ENCODE measurements at places on chromosomes 12 and 14. TPM values are rescaled to one million over a fixed set of nuclear protein-coding genes. Genes with fewer than 3 reads are reported as not detected.

The AMN gene
- 0.86 TPM for total RNA-seq

The TSPAN19 gene
- total RNA-seq, result not detected

The PTPRR gene
- not detected for total RNA-seq

The EID3 gene
- total RNA-seq, result 2.8 TPM

The TAS2R8 gene
- 0.50 TPM for total RNA-seq

The FAM186B gene
- 0.30 TPM for total RNA-seq

The PTHLH gene
- 0.44 TPM for total RNA-seq

The PIP4P1 gene
- 34.9 TPM for total RNA-seq

- DNase-seq, result no peak
Measured at GRCh38 chr14:105080161-105080560, 14.9 kb upstream of the GPR132 start.

DNA sequence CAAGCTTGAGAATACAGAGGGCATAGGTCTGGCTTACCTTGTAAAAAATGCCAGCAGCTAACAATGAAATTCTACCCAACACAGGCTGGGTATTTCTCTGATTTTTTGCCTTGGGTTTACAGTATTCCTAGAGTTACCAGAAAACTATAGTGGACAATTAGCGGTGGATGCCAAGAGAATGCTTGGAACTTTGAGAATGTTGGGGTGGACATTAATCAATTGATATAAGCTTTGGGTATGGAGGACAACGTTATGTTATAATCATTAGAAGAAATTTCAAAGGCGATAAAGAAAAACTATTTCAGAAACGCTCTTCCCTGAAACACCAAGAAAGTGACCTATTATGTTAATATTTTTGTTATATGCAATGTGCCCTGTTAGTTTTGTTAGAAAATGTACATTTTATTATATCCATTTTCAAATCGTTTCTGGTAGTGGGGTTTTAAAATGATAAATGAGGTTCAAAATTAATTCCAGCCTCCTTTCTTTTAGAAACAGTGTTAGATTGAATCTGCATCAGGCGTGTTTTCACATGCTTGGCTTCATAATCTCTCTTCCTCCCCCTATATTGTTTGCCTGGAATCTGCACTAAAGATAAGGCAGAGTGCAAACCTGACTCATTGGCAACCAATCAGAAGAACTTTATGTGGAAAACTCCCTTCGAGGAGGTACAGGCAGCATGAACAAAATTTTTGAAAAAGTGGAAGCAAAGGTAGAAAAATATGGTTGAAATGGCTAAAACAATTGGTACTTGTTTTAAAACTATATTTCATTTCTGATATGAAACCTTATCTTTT, 1.4 kb upstream of the PTPRQ start:
- no peak for DNase-seq

GRCh38 chr14:85186082-85186481, 343.9 kb upstream of the FLRT2 start:
- DNase-seq, result no peak

GRCh38 chr12:128365032-128365431, 98.1 kb downstream of the TMEM132C start:
- DNase-seq, result no peak

- no peak for DNase-seq
Measured at GRCh38 chr12:132542661-132543060, 52.7 kb downstream of the FBRSL1 start.

GRCh38 chr14:64503434-64504309, at the start of gene ZBTB25:
ZBTB25 (minus strand) TSS chr14:64503838; CDS start chr14:64490533, 13,305 bp downstream.
- DNase-seq, result peak; percentile 96

DNA sequence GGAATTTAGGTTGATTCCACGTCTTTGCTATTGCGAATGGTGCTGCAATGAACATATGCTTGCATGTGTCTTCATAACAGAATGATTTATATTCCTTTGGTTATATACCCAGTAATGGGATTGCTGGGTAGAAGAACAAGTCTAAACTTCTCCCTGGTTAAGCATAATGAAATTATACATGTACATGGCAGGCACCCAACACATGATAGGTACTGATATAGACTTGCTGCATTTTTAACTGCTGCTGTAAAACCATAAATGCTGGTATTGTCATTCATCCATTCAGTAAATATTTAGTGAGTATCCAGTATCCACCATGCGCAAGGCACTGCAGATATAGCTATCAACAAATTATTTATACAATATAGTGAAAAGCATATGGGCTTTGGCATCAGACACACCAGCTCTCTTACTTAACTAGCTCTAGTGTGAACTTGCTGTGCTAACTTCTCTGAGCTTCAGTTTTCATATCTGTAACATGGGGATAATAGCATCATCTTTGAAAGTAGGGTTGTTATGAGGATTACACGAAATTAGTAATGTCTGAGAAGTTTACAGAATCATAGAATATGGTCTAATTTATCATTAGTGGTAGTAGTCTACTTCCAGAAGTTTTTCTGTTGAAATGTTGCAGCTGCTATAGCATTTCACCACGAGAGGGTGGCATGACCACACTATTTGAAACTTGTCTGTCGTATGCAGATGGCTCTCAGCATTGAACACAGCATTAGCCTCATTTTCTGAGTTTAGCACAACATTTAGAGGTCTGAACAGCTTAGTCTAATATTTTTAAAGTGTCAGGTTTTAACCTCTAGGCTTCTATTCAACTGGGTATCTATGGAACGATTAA, 32.0 kb upstream of the SEL1L start:
- DNase-seq, result no peak

DNA sequence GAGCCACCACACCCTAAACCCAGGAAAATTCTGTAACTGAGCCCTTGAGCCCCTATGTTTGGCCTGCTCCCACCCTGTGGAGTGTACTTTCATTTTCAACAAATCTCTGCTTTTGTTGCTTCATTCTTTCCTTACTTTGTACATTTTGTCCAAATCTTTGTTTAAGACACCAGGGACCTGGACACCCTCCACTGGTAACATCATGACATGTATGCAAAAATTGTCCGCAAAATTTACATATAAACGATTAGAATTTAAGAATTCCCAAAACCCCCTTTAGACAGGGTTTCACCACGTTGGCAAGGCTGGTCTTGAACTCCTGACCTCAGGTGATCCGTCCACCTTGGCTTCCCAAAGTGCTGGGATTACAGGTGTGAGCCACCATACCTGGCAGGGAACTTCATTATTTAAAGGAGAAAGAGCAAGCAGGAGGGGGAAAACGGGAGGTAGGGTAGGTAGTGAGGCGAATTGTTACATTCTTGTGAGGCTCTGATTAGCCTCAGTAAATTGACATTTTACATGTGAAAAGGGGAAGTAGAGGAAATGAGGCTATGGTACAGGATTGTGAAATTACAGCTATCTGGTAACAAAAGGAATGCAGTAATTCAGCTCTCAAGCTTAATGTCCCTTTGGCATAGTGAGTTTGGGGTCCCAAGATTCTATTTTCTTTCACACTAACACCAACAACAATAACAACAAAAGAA, 27.6 kb downstream of the TUBA1A start:
- no peak for DNase-seq

GRCh38 chr12:114743799-114744198, 59.8 kb upstream of the TBX3 start:
- DNase-seq, result no peak

DNA sequence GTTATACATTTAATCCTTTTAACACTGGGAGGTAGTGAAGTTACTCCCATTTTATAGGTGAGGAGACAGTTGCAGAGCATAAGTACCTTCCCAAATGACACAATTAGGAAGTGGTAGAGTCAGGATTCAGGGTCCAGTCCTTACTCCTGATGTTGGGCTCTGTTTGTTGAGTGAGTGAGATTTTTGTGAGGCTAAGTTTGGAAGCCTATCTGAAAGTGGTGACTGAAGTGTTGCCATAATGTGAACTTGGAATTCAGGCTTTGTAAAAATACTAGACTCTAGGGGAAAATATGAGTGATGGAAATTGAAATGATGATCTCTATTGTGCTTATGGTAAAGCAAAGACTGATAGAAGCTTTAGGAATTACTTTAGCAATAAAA, 2.2 kb downstream of the NUDT4 start:
- no peak for DNase-seq

DNA sequence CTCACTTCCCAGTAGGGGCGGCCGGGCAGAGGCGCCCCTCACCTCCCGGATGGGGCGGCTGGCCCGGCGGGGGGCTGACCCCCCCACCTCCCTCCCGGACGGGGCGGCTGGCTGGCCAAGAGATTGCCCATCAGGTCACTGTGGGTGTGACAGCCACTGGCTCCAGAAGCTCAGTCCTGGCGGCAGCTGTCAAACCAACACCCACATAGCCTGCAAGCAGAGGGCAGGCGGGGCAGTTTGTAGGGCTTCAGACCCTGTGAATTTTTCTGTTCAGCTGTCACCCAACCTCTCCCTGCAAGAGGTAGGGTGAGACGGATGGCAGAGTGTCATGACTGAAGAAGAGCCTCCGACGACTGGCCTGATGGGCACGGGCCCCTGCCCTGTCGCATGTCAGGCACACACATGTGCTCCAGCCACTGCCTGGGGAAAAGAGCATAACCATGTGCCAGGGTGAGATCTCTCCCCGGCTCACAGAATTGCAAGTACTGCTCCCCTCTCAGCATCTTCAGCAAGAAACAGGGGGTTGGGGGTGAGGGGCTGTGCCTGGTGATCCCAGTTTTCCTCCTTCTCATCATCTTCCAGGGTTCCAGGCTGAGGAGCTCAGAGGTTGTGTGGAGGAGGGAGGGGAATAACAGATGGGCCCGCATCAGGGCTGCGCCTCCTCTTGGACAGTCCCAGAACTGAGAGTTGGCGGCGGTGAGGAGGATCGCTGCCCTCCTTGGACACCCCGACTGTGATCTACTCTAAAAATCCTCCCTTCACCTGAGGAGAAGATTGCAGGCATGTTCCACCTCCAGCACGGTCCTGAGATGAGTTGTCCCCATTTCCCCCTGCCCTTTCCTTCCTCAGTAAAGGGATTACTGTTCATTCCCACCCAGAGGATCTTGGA, 11.2 kb upstream of the PRPH start:
- DNase-seq, result no peak

DNA sequence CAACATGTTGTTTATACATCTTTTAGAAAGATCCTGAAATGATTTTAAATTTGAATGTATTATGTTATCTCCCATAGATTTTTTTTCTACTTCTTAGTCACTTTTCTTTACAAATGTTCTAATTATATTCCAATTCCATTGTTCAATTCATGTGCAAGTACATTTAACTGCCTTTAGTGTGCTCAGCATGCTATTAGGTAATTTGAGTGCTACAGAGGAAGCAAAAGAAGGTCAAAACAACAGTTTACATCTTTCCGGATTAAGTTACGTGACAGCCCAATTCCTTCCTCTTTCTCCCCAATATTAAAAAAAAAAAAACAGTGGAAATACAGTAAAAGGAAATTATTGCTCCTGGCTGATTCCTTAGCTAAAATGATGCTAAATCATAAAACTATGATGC, 98.3 kb downstream of the RTN1 start:
- no peak for DNase-seq

DNA sequence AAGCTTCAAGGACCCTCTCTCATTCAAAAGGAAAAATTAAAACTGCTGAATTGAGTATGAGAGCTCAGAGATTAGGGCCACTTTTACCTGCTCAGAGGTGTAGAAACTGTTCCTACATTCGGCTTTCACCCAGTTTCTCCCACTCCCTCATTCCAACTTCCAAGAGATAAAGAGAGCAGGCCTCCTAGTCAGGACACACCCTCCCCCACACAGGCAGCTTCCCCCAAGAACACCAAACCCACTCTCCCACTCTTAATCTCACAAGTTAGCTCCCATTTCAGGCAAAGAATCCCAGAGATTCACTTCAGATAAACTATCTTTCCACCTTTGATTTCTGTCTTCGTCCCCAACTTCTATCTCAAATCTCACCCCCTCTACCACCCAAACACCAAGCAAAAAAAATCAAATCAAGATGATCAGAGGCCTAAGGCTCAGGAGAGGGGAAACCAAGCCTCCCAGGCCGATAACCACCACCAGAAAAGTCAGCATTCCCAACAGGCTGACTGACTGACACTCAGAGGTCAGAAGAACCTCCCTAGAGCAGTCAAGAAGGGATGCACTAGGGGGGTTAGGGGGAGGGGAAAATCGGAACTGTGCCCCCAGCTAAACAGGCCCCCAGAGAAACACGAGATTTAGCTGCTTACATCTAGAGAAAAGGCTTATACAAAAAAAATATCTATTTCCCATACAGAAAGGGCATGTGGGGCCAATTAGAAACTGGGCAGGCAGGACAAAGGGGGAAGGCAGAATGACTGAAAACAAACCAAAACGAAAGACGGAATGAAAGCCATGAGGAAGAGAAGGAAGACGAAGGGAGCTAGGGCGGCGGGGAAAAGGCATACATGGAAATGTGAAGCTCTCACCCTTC, 13.2 kb upstream of the CDH24 start:
- DNase-seq, result no peak

DNA sequence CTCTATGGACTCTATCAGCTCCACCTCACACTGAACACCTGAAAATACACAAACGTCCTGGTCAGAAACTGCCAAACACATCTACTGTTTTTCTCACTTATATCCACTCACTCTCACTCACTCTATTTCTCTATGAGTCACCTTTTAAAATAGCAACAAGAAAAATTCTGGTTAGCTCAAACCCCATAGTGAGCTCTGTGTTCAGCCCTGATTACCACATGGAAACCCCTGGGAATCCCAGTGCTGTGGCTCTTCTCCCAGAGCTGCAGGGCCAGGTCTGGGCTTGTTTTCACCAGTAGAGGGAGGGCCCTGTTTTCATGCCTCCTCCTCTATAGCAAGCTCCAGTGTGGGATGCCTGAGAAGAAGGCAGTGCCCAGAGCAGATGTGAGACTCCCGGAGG, 1126.1 kb downstream of the TMEM121 start:
- DNase-seq, result no peak

GRCh38 chr12:47964106-47964728, 821 bp downstream of the TMEM106C start:
- no peak for DNase-seq

- no peak for DNase-seq
Measured at GRCh38 chr14:24079491-24080141, 8.3 kb downstream of the CPNE6 start.

GRCh38 chr14:55354500-55354899, 57.1 kb downstream of the ATG14 start:
- peak; percentile 79 for DNase-seq

DNA sequence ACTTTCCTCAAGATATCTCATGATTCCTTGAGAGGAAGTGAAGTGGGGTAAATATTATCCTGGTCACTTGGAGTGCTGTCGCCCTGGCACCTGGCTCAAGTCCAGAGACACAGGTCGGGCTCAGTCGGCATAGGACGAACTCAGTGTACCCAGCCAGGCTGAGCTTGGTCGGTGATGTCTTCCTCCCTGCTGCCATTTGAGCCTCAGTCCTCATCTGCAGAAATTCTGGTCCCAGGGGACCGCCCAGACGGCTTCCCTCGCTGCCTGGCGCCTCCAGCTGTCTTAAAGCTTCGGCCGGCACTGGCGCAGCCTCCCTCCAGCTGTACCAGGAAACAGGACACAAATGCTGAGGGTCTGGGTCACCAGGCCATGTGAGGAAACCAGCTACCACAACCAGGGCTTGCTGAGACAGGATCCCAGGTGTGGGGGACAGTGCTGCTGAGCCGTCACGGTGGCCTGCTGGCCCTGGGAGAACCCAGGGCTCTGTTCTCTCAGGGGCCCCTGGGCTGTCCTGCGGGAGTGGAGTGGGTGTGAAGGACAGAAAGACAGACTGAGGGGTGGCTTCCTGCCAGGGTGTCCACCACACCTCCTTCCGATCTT, 5.0 kb upstream of the KLC1 start:
- DNase-seq, result no peak

- DNase-seq, result peak; percentile 91
Measured at GRCh38 chr12:79690638-79691510, at the start of gene PAWR. PAWR (minus strand) TSS chr12:79690964; CDS start chr12:79690244, 720 bp downstream.
